T-helper 17 cell (primary cell): ENCODE measurements at places on chromosomes 6 and 20. TPM values are rescaled to one million over a fixed set of nuclear protein-coding genes. Genes with fewer than 3 reads are reported as not detected.

- DNase-seq: no peak
Measured at GRCh38 chr6:38034274-38034914, 214.9 kb downstream of the ZFAND3 start.

- DNase-seq: no peak
Measured at GRCh38 chr6:81668615-81669047, 83.8 kb downstream of the TENT5A start.

DNA sequence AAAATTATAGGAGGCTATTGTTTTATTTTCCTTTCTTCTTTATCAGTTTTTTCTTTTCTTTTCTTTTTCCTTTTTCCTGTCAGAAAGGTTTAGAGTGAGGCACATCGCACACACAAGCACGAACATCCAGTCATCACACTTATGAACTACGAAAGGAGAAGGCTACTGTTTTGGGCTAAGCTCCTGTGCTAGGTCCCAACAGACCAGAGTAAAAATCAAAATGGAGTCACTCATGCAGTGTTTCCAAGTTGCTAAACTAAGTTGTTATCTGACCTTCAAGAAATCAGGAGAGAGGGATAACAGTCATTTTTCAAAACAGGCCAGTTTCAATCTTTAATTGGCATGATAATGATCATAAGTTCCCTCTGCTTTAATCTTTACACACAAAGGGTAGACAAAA, 93.6 kb downstream of the CD24 start:
- no peak for DNase-seq

DNA sequence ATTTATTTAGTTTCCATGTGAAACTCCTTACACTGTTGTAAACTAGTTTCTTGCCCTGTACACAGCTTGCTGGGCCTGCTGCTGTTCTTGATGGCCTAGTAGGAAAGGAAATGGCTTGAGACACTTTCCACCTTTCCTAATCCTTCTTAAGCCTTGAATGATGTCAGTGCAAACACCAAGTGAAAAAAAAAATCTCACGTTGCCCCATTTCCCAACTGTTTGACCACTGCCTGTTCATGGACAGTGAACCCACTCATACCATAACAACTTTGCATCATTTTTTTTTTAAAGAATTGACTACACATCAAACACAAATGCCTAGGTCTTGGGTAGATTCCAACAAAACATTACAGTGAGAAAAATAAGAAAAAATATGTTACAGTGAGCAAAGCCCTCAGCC, 653.6 kb upstream of the FLRT3 start:
- DNase-seq: no peak

GRCh38 chr20:57596998-57597939, 23.0 kb downstream of the ZBP1 start:
- peak; percentile 75 for DNase-seq

DNA sequence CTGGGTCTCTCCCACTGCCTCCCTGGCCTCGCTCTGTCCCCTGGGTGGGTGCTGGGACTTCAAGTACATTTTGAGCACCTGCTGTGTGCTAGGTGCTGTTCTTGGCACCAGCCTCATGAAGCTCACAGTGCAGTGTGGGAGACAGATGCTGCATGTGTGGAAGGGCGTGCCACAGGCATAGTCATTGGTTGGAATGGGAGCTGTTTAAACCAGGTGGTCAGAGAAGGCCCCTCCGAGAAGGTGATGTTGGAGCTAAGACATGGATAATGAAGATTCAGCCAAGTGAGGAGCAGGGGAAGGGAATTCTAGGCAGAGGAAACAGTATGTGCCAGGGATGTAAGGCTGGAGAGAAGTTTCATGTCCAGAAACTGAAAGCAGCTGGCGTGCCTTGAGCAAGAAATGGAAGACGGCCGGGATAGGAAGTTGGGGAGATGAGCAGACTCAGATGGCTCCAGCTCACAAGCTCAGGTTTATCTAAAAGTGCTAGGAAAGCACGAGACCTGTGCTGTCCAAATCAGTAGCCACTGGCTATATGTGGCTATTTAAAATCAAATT, 9.9 kb downstream of the LPIN3 start:
- DNase-seq: no peak

- DNase-seq: no peak
Measured at GRCh38 chr6:1312473-1313367, 822 bp downstream of the FOXQ1 start.

- no peak for DNase-seq
Measured at GRCh38 chr6:7975764-7976146, 65.2 kb upstream of the TXNDC5 start.

DNA sequence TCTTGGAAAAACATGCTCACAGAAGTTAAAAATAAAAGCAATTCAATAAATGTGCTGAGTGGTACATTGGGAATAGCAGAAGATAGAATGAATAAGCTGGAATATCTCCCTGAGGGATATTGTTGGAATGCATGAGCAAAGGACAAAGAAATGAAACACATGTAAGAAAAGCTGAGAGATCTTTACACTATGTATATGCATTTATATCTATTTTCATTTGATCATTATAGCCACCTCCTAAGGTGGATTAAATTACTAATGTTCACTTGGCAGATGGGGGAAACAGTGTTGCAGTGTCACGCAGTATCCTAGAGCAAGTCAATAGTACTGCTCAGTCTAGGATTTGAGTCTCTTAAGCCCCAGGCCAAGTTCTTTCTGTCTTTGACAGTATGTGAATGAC, 542.0 kb upstream of the MARCKS start:
- no peak for DNase-seq

- no peak for DNase-seq
Measured at GRCh38 chr20:36862857-36863668, 12.9 kb upstream of the TLDC2 start.

GRCh38 chr20:44018942-44019637, 104.4 kb downstream of the TOX2 start:
- no peak for DNase-seq

DNA sequence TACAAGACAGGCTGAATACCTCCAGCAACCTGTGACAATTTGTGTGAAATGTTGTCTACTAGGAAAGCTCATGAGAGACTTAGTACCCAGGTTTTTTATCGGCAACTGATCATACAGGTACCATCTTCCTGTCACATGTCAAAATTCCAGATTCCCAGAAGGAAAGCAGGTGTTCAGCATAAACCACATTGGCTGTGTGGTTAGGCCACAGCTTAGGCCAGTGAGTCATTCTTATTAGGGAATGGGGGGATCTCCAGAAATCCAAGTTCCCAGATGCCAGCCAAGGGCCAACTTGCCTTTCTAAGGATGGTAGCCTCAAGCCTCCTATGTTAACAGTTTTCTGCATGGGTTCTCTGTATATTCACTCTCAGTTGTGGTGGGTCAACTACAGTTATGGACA, 65.9 kb downstream of the FAM184A start:
- no peak for DNase-seq

DNA sequence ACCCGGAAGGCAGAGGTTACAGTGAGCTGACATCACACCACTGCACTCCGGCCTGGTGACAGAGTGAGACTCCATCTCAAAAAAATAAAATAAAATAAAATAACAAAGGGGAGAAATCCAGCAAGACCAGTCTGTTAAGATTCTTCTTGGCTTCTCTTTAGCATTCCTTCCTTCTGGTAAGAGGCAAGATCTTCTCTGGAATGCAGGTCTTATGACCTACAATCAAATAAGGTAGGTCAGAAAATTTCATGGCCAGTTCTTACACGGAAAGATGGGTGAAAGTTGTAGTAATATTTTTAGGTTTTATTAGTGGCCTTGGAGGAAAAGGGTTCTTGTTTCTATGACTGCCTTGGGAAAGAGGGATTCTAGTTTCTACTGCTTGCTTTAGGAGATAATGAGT, 180.9 kb downstream of the FUT9 start:
- no peak for DNase-seq

DNA sequence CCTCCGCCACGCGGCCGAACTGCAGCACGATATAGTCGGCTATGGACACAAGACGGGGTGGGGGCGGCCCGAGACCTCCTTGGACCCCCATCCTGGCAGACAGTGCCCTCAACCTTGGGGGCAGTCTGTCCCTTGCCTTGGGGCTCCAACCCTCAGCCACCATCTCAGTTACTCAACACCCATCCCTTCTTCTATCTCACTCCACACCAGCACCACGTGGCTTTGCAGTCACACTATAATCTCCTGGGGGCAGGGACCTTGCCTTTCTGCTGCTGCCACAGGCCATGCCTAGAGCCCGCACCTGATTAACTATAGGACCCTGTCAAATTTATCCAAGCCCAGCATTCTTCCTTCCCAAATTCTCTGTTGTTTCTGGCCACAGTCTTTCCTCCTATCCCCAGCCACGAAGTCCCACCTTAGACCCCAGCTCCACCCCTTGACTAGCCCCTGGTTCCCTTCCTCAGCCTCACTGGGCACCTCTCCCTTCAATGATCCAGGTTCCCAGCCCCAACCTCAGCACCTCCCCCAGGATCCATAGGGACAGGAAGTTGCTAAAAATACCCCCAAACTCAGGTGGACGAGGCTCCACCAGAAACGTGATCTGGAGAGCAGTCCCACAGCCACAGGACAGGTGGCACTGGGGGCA, 1.7 kb upstream of the TEAD3 start:
- no peak for DNase-seq

GRCh38 chr6:132725947-132726607, 12.2 kb upstream of the VNN1 start:
- DNase-seq: no peak

- DNase-seq: no peak
Measured at GRCh38 chr20:39312676-39313075, 350.5 kb downstream of the DHX35 start.

DNA sequence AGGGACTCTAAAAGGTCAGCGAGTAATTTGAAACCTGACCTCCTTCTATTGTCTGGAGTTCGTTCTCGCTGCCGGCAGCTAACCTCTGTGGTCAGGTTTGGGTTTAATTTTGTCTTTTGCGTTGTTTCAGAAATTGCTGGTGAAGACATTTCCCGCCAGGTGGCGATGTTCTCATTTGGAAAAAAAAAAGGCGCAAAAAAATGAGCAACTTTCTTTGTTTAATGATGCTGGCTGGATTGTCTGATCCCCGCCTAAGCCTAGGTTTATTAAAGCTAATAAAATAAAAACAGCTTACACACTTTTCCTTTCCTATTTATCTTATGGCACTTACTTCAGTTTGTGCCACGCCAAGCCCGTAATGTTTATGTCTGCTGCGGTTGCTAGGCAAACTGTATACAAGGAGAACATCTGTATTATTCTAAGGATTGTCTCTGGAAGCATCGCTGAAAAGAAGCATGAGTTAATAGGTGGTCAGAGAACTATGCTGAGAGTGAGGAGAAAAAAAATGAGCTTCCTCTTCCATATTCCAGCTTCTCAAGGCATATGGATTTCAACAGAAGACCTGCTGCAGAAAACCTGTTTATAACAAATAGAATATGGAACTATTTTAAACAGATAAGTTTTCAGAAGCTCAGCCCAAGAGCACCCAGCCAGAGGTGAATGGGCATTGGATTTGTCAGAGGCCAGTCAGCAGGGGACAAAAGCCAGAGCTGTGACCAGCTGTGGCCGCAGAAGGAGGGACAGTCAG, 205.7 kb downstream of the DOK5 start:
- no peak for DNase-seq

- DNase-seq: no peak
Measured at GRCh38 chr6:45664707-45665106, 287.0 kb upstream of the SUPT3H start.

DNA sequence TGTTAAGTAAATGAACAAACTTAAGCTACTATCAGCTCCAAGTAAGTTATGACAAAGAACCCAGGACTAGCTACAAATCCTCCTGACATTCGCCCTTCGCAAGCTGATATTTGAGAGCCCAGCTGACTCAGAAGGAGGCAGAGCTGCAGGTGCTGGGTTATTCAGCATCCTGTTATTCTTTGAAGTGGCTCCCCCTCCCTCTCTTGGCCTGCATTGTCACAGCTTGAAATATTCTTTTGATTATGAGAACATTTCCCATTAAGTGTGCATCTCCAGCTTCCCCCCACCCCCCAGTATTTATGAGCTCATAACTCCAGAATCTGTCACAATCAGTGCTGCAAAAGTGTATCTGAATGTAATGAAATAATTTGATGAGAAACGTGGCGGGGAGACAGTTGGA, 78.8 kb upstream of the RALY start:
- no peak for DNase-seq

DNA sequence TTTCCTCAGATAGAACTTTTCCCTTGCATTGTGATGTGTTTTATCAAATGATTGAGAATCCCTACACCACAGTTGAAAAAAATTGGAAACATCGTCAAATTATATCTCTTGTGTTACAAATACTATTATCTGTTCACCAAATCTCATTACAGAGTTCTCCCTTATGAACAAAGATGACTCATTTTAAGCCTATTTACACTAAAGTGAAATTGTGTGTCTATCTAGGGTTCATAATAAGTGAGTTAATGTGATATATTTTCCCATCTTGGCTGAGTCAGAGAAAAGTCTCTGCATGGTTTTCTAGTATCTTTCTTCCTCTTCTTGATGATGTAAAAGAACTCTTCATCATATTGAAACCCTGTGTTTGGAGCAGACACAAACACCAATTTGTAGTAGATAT, 1263.3 kb upstream of the EYS start:
- DNase-seq: no peak

GRCh38 chr6:12111363-12111670, 99.2 kb downstream of the HIVEP1 start:
- DNase-seq: no peak

DNA sequence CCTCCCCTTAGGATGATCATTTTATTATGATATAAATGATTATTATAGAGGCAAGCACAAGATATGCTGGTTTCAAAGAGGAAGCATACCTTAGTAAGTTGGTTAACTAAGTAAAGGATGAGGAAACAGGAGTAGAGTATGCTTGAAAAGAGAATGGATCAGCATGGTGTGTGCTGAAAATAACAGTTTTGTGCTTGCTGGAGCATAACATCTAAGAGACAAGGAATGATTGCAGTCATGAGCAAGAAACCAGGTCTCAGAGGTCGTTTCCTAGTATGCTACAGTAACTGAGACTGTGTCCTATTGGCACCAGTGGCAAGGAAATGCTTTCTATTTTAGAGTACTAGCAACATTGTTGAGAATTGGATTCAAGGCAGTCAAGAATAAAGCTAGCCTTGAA, 34.1 kb downstream of the CDC40 start:
- DNase-seq: no peak

- no peak for DNase-seq
Measured at GRCh38 chr20:1462834-1463233, 3.8 kb downstream of the NSFL1C start.

- no peak for DNase-seq
Measured at GRCh38 chr6:39518221-39518620, 195.7 kb upstream of the KCNK16 start.

- no peak for DNase-seq
Measured at GRCh38 chr6:170048615-170049256, 242.1 kb downstream of the DLL1 start.

DNA sequence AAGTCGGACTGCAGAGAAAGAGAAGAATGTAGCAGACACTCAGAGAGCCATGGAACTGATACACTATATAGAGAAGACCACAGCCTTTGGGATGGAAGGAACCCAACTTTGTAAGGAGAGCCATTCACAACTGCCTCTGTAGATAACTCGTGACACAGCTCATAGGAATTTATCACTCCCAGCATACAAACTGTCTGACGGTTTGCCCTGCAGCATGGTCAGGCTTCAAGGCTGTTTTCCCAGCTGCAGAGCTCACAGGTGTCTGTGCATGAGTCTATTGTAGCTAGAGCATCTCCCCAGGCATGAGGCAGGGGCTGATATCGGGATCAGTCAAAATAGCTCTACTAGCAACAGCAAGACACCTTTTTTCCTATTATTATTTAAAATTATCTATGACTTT, 130.5 kb upstream of the DTNBP1 start:
- no peak for DNase-seq

Gene SCP2D1
- total RNA-seq: not detected

Gene EPPIN
- total RNA-seq: not detected

Gene STMND1
- total RNA-seq: not detected

Gene COL19A1
- total RNA-seq: not detected

Gene SNPH
- total RNA-seq: 6.7 TPM

Gene KIFC1
- 3.7 TPM for total RNA-seq

Gene LRFN2
- 0.20 TPM for total RNA-seq

Gene IYD
- not detected for total RNA-seq

Gene SYTL3
- 28.9 TPM for total RNA-seq
